ENCODE measurements at places on chromosomes 6 and 20.

- DNase-seq, result no peak
These were observed 278.5 kb upstream of the MAN1A1 start for GRCh38 chr6:119627908-119628669.

DNA sequence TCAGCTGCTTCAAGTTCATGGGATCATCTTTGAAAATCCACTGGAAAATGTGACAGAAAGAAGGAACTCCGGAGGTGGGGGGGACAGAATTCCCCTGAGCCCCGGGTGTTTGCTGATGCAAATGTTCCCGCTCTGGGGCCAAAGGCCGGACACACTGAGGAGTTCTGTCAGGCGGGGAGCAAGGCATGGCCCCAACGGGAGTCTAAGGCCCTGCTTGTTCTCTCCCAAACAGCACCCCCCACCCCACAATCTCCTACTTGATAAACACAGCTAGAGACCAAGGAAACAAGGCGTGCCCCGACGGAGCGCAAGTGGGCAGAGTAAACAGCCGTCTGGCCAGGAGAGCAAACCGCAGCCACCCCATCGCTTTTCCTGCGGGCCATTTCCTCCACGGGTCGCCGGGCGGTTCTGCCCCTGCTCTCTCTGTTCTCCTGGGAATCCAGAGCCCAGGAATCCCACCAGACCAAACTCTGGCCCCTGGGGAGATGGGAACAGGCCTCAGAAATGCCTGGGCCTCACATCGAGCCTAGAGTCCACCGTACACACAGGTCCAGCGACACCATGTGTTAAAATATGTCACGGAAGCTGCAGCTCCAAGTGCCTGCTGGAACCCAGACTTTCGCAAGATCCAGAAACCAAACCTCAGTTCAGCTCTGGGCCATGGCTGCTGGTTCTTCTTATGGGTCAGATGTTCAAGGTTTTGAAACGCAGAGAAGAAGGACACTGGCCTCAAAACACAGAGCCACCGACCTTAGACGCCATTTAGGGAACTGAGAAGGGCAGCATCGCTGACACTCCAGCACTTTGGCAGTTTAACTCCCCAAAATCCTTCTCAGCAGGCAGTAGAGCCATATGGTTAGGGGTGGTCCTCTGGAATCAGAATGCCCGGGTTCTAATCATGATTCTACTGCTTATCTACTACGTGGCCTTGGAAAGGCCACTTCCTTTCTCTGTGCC, 104.2 kb downstream of the PREX1 start:
- DNase-seq, result no peak

DNA sequence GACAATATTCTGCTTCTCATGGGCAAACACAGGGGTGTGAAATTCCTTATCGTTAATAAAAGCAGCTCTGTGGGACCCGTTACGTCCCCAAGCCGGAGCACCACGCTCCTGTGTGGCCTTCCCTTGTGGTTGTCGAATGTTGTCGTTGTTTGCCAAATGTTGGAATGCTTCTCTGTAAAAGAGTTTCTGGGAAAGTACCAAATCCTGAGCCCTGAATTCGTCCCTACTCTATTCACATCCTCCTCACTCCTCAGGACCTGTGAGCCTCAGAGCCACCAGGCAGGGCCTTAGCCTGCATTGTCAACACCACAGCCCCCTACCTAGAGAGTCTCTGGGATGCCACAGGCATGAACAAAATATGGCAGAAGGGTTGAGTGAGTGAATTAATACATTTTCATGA, 64.0 kb downstream of the THBS2 start:
- no peak for DNase-seq

GRCh38 chr6:85568411-85568810, 25.2 kb downstream of the SNX14 start:
- no peak for DNase-seq

GRCh38 chr6:149421132-149421531, 21.1 kb downstream of the SUMO4 start:
- no peak for DNase-seq

DNA sequence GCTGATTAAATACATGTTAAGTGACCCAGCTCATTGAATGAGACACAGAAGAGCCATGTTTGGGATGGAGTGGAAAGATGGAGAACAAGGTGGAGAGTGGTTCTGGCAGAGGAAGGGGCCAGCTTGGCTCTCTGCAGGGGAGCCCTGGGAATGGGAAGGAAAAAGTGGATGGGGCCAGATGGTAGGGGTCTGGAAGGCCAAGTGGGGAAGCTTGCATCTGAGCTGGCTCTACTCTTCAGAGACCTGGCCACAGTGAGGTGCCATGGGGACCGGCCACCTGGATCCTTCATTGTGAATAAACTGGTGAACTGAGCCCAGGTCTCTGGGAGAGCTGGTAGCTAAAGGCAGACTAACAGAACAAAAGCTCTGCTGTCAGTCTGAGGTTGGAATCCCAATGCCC, 48.9 kb upstream of the SIRPA start:
- no peak for DNase-seq

DNA sequence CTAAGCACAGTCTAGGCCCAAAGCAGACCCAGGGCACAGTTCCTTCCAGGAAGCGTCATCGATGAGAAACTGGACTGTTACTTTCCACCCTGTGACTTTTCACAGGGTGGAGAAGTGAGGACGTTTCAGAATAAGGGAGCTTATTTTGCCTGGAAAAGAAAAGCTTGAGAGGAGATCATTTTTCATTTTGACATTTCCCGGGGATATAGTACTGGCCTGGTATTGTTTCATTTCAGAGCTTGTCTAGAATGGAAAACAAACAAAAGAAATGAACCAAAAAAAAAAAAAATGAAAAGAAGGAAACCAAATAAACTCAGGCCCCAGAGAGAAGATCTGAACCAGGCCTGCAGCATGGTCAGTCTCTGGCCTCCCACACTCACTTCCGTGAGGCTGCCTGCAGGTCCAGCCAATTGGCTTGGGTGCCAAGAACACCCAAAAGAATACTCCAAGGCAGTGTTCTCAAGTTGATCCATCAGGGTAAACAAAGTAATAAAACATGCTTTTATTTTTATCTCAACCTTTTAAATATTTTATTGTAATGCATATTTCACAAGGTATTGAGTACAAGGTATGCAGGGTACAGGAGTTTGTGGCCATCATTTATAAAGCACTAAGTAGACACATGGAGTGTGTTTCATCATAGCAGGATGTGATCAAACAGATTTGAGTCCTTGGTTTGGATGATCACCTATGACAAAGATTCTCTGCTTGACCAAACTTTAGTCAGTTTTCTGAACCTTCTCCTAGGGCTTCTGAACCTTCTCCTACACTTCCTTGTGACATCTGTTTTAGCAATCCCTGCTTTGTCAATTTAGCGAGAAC, 176.9 kb upstream of the GGTLC1 start:
- no peak for DNase-seq

DNA sequence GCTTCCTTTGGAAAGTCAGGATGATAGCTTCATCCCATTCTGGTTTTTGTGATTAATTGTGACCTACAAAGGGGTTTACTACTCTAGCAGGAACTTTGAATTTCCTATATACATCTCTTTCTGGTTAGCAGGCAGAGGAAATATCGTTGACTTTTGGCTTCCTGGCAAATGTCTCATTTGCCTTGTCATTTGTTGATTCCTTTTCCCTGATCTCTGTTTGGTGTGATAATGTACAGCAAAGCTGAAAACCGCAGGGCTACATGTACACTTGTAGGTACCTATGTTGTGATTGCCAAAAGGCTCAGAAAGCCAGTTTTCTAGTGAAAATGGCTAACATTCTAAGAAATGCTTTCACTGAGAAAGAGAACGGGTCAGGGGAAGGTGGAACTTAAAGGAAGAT, 44.3 kb downstream of the TOP1 start:
- DNase-seq, result no peak

GRCh38 chr20:63162206-63162795, 53.6 kb downstream of the YTHDF1 start:
- no peak for DNase-seq
